ENCODE measurements at places on chromosomes 1 and 21. TPM values are rescaled to one million over a fixed set of nuclear protein-coding genes. Genes with fewer than 3 reads are reported as not detected.

DNA sequence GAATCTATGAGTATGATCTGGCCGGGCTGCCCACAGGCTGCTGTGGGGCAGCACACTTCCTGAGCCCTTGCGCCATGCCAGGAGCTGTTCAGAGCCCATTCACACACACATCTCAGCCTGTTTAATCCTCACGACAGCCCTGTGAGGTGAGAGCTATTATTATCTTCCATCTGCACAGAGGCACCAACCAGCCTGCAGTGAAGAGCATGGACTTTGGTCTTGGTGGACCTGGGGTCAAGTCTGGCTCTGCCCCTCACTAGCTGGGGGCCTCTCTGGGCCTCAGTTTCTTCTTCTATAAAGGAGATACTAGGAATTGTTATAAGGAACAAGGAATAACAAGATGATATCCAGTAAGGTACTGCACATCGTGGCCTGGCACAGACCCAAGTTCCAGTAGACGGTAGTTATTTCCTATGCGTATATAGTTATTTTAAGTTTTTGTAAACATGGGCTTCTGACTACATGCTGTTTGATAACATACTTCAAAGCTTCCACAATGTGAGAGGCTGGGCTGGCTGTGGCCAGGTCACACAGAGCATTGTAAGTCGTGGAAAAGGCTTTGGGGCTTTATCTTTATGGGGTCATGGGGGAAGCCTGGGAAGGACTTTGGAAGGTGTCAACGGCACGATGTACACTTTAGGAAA is 3.4 kb upstream of the PADI2 start:
- H3K36me3 ChIP-seq, result no peaks in the 10 kb centered on the region
- H3K27ac ChIP-seq, result peak overlapping the region; percentile 8
- H3K27me3 ChIP-seq, result peaks cover 18% of the 10 kb centered on the region
- no peak overlapping the region for H3K4me3 ChIP-seq
- no peak for DNase-seq

DNA sequence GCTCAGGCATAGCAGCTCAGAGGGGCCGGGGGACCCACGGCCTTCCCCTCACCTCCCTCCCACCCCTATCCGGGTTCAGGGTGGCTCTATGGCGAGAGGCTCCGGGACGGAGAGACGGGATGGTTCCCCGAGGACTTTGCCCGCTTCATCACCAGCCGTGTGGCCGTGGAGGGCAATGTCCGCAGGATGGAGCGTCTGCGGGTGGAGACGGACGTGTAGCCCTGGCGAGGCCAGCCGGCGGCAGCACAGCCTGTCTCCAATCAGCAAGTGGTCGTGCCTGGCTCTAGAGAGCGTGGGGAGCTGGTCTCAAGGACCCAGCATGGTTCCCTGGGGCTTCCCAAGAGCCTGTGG is 25.9 kb downstream of the ARHGEF16 start:
- peaks cover 14% of the 10 kb centered on the region for H3K27me3 ChIP-seq
- DNase-seq, result no peak

DNA sequence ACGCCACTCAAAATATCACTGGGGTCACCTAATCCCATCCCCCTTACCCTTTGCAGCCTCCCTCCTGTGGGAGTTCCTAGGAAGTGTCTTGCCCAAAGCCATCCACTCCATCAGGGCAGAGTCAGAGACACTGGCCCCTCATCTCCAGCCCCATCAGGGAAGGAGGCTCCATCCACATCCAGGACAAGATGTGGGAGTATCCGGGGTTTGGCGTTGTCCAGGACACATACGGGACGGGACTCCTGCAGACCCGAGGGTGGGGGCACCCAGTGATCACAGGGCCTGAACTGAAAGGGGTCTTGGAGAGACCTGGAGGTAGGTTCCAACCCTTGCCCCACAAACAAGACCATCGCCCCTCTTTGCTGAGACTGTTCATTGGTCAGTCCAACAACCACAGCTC is 348.2 kb downstream of the MATN1 start:
- no peaks in the 10 kb centered on the region for H3K36me3 ChIP-seq
- no peaks in the 10 kb centered on the region for H3K27me3 ChIP-seq
- peak; percentile 14 for DNase-seq
- H3K27ac ChIP-seq, result no peak overlapping the region
- H3K4me3 ChIP-seq, result no peak overlapping the region

DNA sequence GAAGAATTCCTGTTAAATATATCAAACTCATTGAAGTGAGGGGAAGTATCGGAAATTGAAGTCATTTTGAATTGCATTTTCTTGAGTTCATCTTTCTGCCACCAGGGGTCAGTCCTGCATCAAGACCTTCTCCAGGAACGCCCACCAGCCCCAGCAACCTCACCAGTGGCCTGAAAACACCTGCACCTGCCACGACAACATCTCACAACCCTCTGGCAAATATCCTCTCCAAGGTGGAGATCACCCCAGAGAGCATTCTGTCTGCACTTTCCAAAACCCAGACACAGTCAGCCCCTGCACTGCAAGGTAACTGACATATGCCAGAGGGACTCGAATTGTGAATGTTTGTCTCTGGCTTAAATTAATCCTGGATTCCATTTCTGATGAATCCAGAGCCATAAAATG is 22.8 kb upstream of the TARS2 start:
- H3K4me3 ChIP-seq, result no peak overlapping the region
- DNase-seq, result peak; percentile 78
- peaks cover 7% of the 10 kb centered on the region for H3K36me3 ChIP-seq
- H3K27me3 ChIP-seq, result no peaks in the 10 kb centered on the region
- no peak overlapping the region for H3K27ac ChIP-seq

DNA sequence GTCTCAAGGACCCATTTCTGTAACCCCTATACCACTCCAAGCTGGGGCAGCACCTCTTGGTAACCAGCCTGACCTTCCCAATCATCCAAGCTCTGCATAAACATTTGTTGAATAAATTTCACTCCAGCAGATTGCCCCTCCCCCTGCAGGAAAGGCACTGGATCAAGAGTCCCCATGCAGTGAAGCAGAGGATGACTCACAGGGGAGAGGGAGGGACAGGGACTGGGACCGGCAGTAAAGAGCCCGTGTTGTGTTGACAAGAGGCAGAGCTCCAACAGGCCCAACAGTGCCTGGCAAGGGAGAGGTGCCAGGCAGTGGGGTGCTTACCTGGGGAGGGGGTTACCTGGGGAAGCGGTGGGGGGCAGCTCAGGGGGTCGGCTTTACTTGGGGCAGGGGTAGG is 32.3 kb downstream of the SLC9A1 start:
- peak overlapping the region; percentile 83 for H3K27ac ChIP-seq
- no peak overlapping the region for H3K4me3 ChIP-seq
- no peaks in the 10 kb centered on the region for H3K27me3 ChIP-seq
- H3K4me1 ChIP-seq, result peaks cover 53% of the 10 kb centered on the region

DNA sequence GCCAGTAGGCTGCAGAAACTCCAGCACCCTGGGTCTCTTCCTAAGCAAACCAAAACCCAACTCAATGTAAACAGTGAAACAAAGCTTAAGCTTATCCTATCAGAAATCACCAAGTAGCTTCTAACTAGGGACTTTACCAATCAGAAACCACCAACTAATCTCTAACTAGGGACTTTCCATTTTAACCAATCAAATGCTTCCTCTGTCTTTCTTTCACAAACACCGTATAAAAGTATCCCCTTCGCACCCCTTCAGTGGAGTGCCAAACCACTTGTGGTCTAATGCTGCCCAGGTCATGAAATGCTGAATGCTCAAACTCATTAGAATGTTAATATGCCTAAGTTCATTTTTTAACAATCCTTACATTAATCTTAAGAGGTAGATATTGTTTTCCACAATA is 250.5 kb upstream of the DUSP10 start:
- H3K4me1 ChIP-seq, result peaks cover 10% of the 10 kb centered on the region
- H3K36me3 ChIP-seq, result no peaks in the 10 kb centered on the region
- no peak overlapping the region for H3K27ac ChIP-seq
- no peaks in the 10 kb centered on the region for H3K27me3 ChIP-seq
- H3K4me3 ChIP-seq, result no peak overlapping the region
- no peak for DNase-seq

GRCh38 chr1:53172426-53173128 is 24.0 kb upstream of the CPT2 start:
- no peak for DNase-seq
- H3K4me1 ChIP-seq, result peaks cover 42% of the 10 kb centered on the region
- no peaks in the 10 kb centered on the region for H3K27me3 ChIP-seq
- H3K36me3 ChIP-seq, result no peaks in the 10 kb centered on the region
- no peak overlapping the region for H3K27ac ChIP-seq
- no peak overlapping the region for H3K4me3 ChIP-seq

DNA sequence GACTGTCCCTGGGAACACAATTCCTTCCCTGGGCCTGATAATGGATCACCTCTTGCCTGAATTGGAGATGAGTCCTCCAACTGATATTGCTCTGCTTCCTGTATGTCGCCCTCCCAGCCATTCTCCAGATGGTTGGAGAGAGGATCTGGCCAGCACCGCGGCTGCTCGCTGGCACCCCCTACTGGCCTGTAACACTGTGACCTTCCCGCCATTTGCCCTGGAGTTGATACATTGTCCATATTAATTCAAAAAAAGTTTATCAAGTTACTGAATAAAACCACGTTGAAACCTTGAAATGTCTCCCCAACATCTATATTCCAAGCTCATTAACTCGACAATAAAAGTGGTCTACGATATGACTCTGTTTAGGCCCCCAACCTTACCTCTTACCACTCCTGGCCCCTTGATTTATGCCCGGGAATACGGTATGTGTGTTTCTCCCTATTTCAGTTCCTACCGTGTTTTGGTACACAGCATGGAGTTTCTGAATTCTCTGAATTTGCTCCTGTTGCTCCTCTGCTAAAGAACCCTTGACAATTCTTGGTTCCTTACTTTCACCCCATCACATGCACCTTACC is 241.8 kb upstream of the KIAA0040 start:
- no peaks in the 10 kb centered on the region for H3K36me3 ChIP-seq
- DNase-seq, result no peak
- H3K4me1 ChIP-seq, result no peaks in the 10 kb centered on the region
- no peak overlapping the region for H3K4me3 ChIP-seq
- no peaks in the 10 kb centered on the region for H3K27me3 ChIP-seq

DNA sequence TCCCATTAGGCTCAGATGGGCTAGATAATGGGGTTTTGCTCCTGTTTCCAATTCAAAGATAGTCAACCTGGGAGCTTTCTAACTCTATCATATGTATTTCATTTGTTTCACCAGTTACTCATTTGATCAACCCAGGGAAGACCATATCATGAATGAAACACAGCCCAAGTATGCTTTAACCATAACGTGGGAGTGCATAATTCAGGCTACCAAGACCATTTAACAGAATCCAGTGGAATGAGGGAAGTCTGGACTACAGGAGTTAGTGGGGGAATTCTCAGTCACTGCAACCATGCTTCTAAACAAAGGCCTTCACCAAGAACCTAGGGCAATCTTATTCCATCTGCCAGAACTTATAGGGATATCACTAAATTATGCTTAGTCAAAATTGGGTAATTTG is 15.0 kb upstream of the SLC16A1 start:
- peaks cover 14% of the 10 kb centered on the region for H3K36me3 ChIP-seq
- H3K27me3 ChIP-seq, result no peaks in the 10 kb centered on the region
- H3K4me3 ChIP-seq, result no peak overlapping the region
- no peak for DNase-seq

DNA sequence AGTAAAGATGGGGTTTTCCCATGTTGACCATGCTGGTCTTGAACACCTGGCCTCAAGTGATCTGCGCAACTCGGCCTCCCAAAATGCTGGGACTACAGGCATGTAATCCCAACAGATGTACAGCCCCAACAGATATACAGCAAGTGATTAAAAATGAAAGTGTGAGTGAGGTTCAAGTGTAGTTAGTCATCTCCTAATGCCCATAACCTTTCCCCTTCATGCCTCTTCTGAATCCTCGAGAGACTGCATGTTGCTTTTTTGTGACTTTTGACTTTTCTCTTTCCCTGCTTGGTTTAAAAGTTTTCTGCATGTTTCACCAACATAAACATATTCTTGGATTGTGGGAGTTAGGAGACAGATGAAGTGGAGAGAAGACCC is 31.2 kb downstream of the KCNK2 start:
- no peaks in the 10 kb centered on the region for H3K4me1 ChIP-seq
- no peak for DNase-seq
- H3K4me3 ChIP-seq, result no peak overlapping the region
- no peaks in the 10 kb centered on the region for H3K27me3 ChIP-seq
- H3K36me3 ChIP-seq, result no peaks in the 10 kb centered on the region

DNA sequence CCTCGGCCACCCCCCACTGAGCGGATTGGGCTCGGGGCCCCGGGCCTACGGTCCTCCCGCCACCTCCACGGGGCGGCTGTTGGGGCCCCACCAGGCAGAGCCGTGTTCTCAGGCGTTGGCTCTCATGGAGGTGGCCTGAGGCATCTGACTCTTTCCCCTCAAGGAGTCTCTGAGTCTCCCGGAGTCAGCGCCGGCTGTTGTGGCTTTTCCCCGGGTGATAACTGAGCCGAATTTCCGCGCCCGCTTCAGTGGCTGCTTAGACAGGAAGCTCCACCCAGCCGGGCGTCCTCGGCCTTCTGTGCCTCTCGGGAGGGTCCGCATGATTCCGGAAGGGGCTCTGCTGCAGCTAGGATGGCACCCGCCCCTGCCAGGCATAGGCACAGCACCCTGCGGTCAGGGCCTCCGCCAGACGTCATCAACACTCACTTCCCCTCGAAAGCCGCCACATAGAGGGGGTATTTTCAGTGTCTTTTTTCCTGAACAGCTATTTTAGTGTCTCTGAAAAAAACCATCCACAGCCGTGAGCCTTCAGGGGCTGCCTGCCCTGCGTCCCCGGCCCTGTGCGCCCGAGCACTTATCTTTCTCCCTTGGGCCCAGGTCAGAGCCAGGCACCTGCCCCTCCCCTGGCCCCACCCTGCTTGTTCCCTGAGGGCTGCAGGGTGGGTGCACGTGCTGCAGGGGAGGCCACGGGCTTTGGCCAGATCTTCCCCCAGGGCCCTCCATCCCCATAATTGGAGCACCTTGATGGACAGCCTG is 72.9 kb downstream of the SKI start:
- H3K4me1 ChIP-seq, result no peaks in the 10 kb centered on the region
- H3K27ac ChIP-seq, result peak overlapping the region; percentile 74
- H3K27me3 ChIP-seq, result no peaks in the 10 kb centered on the region
- H3K36me3 ChIP-seq, result peaks cover 15% of the 10 kb centered on the region
- DNase-seq, result peak; percentile 91

DNA sequence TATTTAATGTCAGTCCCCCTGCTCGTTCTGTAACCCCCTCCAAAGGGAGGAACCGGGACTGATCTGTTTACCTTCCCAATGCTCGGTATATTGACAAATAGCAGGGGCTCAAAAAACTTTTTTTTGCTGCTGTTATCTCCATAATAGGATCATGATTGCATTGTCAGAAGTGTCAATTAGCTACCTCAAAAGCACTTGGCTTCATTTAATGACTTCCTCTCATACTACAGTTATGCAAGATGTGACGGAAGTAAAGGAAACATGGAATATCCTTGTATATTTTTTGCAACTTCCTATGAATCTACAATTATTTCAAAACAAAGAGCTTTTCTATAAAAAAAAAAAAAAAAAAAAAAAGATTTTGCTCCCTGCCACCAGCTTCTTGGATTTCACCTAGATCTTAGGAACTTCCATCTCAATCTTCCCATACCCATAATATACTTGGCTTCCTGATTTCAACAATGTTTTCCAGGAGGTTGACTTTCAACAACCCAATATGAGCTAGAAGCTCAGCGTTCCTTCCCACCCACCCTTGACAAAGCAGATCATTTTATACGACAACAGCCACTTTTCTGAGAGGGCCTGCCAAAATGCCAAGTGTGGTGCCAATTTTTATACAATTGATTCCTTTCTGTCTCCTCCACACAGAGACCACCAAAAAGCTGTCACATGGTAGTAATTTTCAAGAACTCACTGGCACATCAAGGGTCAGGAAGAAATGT is 71.7 kb downstream of the SETD4 start:
- H3K36me3 ChIP-seq, result no peaks in the 10 kb centered on the region
- peaks cover 13% of the 10 kb centered on the region for H3K27me3 ChIP-seq
- no peak overlapping the region for H3K4me3 ChIP-seq
- H3K27ac ChIP-seq, result no peak overlapping the region
- no peaks in the 10 kb centered on the region for H3K4me1 ChIP-seq
- no peak for DNase-seq

Gene CNIH4
- total RNA-seq, result 29.6 TPM

Gene VPS72
- total RNA-seq, result 34.6 TPM

Gene FOXD2
- total RNA-seq, result under 0.01 TPM

Gene KCNAB2
- 7.7 TPM for total RNA-seq

Gene LCA5L
- 5.5 TPM for total RNA-seq

All from sigmoid colon (tissue), 7 donors.